ENCODE measurements at places on chromosomes 5 and 9. TPM values are rescaled to one million over a fixed set of nuclear protein-coding genes. Genes with fewer than 3 reads are reported as not detected.
A peak's percentile ranks its signal among the peaks of the same experiment; 100 is the strongest.

GRCh38 chr9:115992834-115993233, 160.8 kb upstream of the PAPPA start:
- H3K4me1 ChIP-seq, result no peaks in the 10 kb centered on the region
- H3K4me3 ChIP-seq, result no peak overlapping the region
- H3K27me3 ChIP-seq, result no peaks in the 10 kb centered on the region
- DNase-seq, result no peak

DNA sequence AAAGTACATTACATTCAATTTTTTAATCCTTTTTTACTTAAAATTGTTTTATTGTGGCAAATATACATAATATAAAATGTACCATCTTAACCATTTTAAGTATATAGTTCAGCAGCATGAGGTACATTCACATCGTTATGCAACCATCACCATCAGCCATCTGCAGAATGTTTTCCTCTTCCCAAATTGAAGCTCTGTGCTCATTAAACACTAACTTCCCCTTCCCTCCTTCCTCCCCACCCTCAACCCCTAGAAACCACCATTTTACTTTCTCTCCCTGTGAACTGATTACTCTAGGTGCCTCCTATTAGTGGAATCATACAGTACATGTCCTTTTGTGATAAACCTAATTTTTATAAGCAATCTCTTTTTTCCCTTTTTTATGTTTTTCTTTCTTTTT, 15.6 kb downstream of the TEX53 start:
- no peak overlapping the region for H3K27ac ChIP-seq
- H3K27me3 ChIP-seq, result no peaks in the 10 kb centered on the region

GRCh38 chr5:90279091-90279490, 130.5 kb downstream of the CETN3 start:
- no peaks in the 10 kb centered on the region for H3K27me3 ChIP-seq
- no peak overlapping the region for H3K4me3 ChIP-seq
- DNase-seq, result no peak
- H3K36me3 ChIP-seq, result no peaks in the 10 kb centered on the region

CD274 gene
- total RNA-seq, result 25.9 TPM

- H3K27me3 ChIP-seq, result peaks cover 13% of the 10 kb centered on the region
- H3K4me3 ChIP-seq, result no peak overlapping the region
- no peak overlapping the region for H3K27ac ChIP-seq
- no peaks in the 10 kb centered on the region for H3K36me3 ChIP-seq
- no peaks in the 10 kb centered on the region for H3K4me1 ChIP-seq
Measured at GRCh38 chr5:180688330-180689070, 39.1 kb upstream of the FLT4 start.

- no peak overlapping the region for H3K4me3 ChIP-seq
- no peaks in the 10 kb centered on the region for H3K4me1 ChIP-seq
- no peaks in the 10 kb centered on the region for H3K27me3 ChIP-seq
Measured at GRCh38 chr5:89421035-89421434, 538.1 kb upstream of the MEF2C start.

UNC5A gene
- total RNA-seq, result 0.46 TPM

GRCh38 chr9:10144355-10144754, 468.4 kb downstream of the PTPRD start:
- no peak for DNase-seq
- no peaks in the 10 kb centered on the region for H3K36me3 ChIP-seq
- no peaks in the 10 kb centered on the region for H3K27me3 ChIP-seq

DNA sequence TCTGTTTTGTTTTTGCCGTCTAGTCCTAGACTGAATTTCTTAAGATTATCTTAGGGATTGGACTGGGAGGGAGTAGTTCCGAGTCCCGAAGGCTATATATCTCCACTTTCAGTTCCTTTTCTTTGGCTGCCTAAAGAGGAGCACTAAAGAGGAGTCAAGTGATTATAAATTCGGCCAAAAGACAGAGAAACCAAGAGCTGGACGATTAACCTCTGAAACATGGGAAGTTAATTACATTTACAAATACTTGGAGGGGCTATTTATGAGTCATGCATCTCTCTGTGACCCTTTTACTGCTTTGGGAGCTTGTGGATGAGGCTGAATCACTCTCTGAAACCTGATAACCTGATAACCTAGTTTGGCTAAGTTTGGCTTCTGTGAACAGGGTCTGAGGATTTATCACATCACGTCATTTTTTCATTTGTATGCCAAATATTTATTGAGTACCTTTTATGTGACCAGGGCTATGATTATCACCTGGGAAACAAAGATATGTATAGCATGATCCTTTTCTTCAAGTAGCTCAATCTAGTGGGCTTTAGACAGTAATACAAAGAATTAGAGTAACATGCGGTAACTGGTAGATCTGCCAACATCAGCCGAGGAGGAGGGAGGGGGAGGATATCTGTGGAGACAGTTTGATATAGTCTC, 180.9 kb downstream of the CD180 start:
- no peaks in the 10 kb centered on the region for H3K27me3 ChIP-seq
- H3K36me3 ChIP-seq, result no peaks in the 10 kb centered on the region
- H3K4me1 ChIP-seq, result peaks cover 47% of the 10 kb centered on the region
- DNase-seq, result no peak

SYK gene
- total RNA-seq, result 63.8 TPM

DNA sequence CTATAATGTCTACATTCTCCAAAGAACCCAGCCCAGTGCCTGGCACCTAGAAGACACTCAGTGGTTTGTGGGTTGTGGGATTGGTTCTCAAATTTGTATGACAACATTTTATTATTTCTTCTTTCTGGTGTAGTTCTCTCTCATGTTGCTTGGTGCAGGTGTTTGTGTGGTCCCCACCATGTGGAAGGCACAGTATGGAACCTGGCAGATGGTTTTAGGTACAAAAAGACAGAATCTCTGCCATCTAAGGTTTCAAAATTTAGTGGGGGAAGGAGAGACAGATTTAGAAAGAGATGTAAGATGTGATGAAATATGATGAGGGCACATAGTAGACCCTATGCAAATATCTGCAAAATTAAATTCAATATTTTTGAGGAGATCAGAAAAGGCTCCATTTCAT, 323.8 kb downstream of the CDK5RAP2 start:
- no peak for DNase-seq
- H3K4me3 ChIP-seq, result no peak overlapping the region
- H3K4me1 ChIP-seq, result no peaks in the 10 kb centered on the region
- H3K36me3 ChIP-seq, result no peaks in the 10 kb centered on the region
- no peaks in the 10 kb centered on the region for H3K27me3 ChIP-seq

DNA sequence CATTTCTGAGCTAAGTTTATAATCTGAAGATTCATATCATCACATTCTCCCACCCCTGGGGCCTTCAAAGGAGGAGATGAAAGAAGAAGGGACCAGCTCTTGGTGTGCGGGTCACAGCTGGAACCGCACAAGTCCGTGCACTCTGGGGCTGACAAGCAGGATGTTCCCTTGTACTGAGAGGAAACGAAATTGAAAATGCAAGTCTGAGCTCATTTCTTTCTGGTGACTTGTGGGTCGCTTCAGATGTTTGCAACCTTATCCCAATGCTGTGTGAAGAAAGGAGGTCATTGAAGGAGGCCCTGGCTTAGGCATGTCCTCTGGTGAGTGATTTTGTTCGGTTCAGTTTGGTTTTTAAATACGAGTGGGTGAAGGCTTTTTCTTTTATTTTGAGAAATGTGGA, 59.6 kb downstream of the C9orf152 start:
- no peaks in the 10 kb centered on the region for H3K27me3 ChIP-seq
- H3K4me1 ChIP-seq, result peaks cover 43% of the 10 kb centered on the region
- H3K4me3 ChIP-seq, result peak overlapping the region; percentile 11
- H3K36me3 ChIP-seq, result no peaks in the 10 kb centered on the region
- DNase-seq, result no peak

SPOCK1 gene
- total RNA-seq, result 4.0 TPM

DNA sequence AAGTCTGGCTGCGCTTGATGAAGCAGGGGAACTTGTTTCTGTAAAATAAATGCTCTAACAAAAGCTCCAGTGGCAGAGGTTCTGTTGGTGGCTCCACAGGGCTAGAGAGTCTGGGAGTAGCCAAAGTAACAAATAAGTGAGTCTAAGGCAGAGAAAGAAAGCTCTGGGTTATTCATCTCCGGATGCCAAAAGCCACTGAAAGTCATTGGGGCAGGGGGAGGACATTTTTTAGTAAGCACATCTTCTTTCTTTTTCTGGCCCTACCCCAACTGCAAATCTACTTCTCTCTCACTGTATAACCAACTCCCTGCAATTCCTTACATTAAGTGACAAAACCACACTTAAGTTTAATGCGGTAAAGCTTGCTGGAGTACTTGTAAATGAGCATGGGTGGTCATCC, 141.6 kb downstream of the INSYN2B start:
- H3K27ac ChIP-seq, result no peak overlapping the region
- no peaks in the 10 kb centered on the region for H3K4me1 ChIP-seq
- no peak overlapping the region for H3K4me3 ChIP-seq
- H3K27me3 ChIP-seq, result no peaks in the 10 kb centered on the region
- H3K36me3 ChIP-seq, result no peaks in the 10 kb centered on the region

PLCXD3 gene
- total RNA-seq, result 2.6 TPM

GRCh38 chr5:10528056-10528816, 35.6 kb upstream of the ANKRD33B start:
- no peaks in the 10 kb centered on the region for H3K27me3 ChIP-seq
- H3K36me3 ChIP-seq, result no peaks in the 10 kb centered on the region
- no peak overlapping the region for H3K4me3 ChIP-seq
- H3K27ac ChIP-seq, result no peak overlapping the region
- no peak for DNase-seq
- no peaks in the 10 kb centered on the region for H3K4me1 ChIP-seq

- H3K4me1 ChIP-seq, result no peaks in the 10 kb centered on the region
- no peaks in the 10 kb centered on the region for H3K36me3 ChIP-seq
- no peaks in the 10 kb centered on the region for H3K27me3 ChIP-seq
- no peak overlapping the region for H3K27ac ChIP-seq
- H3K4me3 ChIP-seq, result no peak overlapping the region
- DNase-seq, result no peak
Measured at GRCh38 chr9:110729641-110730040, 61.0 kb downstream of the MUSK start.

- peaks cover 94% of the 10 kb centered on the region for H3K27me3 ChIP-seq
- H3K27ac ChIP-seq, result no peak overlapping the region
- H3K36me3 ChIP-seq, result no peaks in the 10 kb centered on the region
- peaks cover 24% of the 10 kb centered on the region for H3K4me1 ChIP-seq
- H3K4me3 ChIP-seq, result no peak overlapping the region
Measured at GRCh38 chr9:77020413-77021290, 1.2 kb downstream of the FOXB2 start.

DNA sequence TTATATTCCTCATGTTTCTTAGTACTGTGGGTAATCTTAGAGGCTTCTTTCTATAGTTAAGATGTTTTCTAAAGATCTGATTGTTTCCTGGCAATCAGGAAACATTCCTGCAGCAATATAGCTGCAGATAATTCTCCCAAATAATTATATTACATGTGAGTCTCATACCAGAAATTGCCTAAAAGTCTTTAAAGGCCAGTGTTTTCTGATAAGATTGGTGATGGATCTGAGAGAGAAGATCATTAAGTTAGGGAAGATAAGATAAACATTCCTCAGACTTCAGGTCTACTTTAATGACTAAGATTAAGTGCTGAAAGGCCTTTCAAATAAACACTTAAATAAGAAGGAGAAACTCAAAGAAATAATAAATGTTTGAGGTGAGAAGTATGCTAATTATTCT, 107.7 kb upstream of the DAB2 start:
- H3K4me1 ChIP-seq, result no peaks in the 10 kb centered on the region
- H3K4me3 ChIP-seq, result no peak overlapping the region
- no peak for DNase-seq
- H3K27ac ChIP-seq, result no peak overlapping the region
- no peaks in the 10 kb centered on the region for H3K36me3 ChIP-seq

DNA sequence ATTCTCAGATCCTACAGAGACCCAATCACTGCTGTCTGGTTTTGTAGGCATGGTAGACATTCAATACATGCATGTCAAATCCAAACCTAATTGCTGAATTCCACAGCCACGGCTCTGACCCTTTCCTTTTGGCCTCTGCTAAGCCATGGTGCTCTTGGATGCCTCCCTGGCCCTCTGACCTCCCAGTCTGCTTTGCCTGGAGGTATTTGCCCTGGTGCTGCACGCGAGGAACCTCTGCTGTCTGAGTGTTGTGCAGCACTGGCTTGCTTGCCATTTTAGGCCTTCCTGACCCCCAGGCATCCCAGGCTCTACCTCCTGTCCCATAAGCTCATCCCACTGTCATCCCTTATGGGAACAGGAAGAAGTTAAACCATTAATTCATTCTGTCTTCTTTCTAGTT, 60.9 kb downstream of the DOCK2 start:
- H3K4me1 ChIP-seq, result no peaks in the 10 kb centered on the region
- no peaks in the 10 kb centered on the region for H3K27me3 ChIP-seq
- no peak overlapping the region for H3K4me3 ChIP-seq

LCN15 gene
- total RNA-seq, result not detected

SH3GL2 gene
- total RNA-seq, result 3.2 TPM

DNA sequence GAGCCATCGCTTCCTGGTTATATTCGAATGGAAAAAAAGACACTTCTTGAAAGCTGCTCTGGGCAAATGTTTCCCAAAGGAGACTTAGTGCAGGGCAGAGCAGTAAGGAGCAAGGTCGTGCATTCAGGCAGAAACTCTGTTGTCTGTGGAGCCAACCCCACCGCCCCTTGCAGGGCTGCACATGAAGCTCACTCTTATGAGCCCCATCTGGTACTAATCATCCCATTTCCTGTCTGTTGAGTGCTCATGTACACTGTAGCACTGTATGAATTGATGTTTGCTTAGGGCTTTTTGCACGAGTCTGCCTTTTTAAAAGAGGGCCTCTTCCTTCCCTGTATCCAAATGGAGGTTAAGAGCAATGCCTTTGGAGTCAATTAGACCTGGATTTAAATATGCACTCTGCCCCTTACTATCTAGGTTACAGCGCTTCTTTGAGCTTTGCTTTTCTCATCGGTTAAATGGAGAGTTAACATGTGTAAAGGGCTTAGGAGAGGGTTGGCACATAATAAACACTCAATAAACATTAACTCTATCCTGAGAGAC, 25.4 kb downstream of the HMHB1 start:
- no peak overlapping the region for H3K27ac ChIP-seq
- H3K36me3 ChIP-seq, result no peaks in the 10 kb centered on the region
- no peak overlapping the region for H3K4me3 ChIP-seq
- H3K4me1 ChIP-seq, result no peaks in the 10 kb centered on the region
- no peak for DNase-seq
- no peaks in the 10 kb centered on the region for H3K27me3 ChIP-seq

GRCh38 chr5:79842006-79842881, 148.8 kb downstream of the MTX3 start:
- H3K36me3 ChIP-seq, result no peaks in the 10 kb centered on the region
- H3K4me1 ChIP-seq, result no peaks in the 10 kb centered on the region
- H3K27ac ChIP-seq, result no peak overlapping the region
- no peak for DNase-seq
- no peaks in the 10 kb centered on the region for H3K27me3 ChIP-seq
- no peak overlapping the region for H3K4me3 ChIP-seq

DNA sequence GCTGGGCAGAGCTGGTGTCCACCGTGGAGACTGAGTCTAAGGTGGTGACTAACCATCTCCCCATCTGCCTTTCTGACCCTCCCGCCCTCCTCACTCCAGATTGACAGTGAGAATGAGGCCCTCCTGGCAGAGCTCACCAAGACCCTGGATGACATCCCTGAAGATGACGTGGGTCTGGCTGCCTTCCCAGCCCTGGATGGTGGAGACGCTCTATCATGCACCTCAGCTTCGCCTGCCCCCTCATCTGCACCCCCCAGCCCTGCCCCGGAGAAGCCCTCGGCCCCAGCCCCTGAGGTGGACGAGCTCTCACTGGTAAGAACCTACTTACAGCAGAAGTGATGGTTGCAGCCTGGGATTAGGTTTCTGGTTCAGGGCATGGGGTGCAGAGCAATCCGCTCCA, 96.5 kb downstream of the PPARGC1B start:
- H3K4me1 ChIP-seq, result peaks cover 6% of the 10 kb centered on the region
- H3K36me3 ChIP-seq, result peaks cover 6% of the 10 kb centered on the region
- H3K27ac ChIP-seq, result no peak overlapping the region
- H3K4me3 ChIP-seq, result no peak overlapping the region

CD180 gene
- 3.0 TPM for total RNA-seq

TLX3 gene
- not detected for total RNA-seq

- no peaks in the 10 kb centered on the region for H3K4me1 ChIP-seq
- no peak overlapping the region for H3K4me3 ChIP-seq
- H3K36me3 ChIP-seq, result no peaks in the 10 kb centered on the region
Measured at GRCh38 chr5:36457511-36458270, 148.7 kb upstream of the SLC1A3 start.

All from upper lobe of right lung (tissue), 1 donor.